Naive thymus-derived CD8-positive, alpha-beta T cell (primary cell): ENCODE measurements at places on chromosomes 13 and 19. TPM values are rescaled to one million over a fixed set of nuclear protein-coding genes. Genes with fewer than 3 reads are reported as not detected.

The CLIP3 gene
- total RNA-seq = 1.3 TPM

The SLC7A9 gene
- total RNA-seq = 0.93 TPM

The IL11 gene
- not detected for total RNA-seq

The FGF22 gene
- total RNA-seq = 2.6 TPM

The COX7A1 gene
- not detected for total RNA-seq

The ZNF614 gene
- 13.4 TPM for total RNA-seq

The FLT1 gene
- 1.3 TPM for total RNA-seq

The BRSK1 gene
- total RNA-seq = 2.9 TPM

The STAP2 gene
- 2.3 TPM for total RNA-seq

The NCR1 gene
- total RNA-seq = 1.5 TPM

The CAMSAP3 gene
- 2.2 TPM for total RNA-seq

The TMEM190 gene
- not detected for total RNA-seq

The KCTD4 gene
- not detected for total RNA-seq

The B3GNT8 gene
- total RNA-seq = 0.41 TPM

The METTL21C gene
- not detected for total RNA-seq

The DNAAF3 gene
- total RNA-seq = not detected

The TEX101 gene
- total RNA-seq = not detected

The MISP gene
- not detected for total RNA-seq

The KCNC3 gene
- total RNA-seq = 0.80 TPM

The KIR2DL4 gene
- total RNA-seq = not detected

The NCLN gene
- 63.0 TPM for total RNA-seq

The SCAMP4 gene
- 20.7 TPM for total RNA-seq

The CYP2F1 gene
- total RNA-seq = not detected

The ZNF442 gene
- total RNA-seq = 7.4 TPM

The LRP3 gene
- total RNA-seq = not detected

The ZNF525 gene
- 37.7 TPM for total RNA-seq

The HNRNPM gene
- 207 TPM for total RNA-seq

The FOSB gene
- total RNA-seq = 3.5 TPM

The SELENOV gene
- not detected for total RNA-seq

The ZNF441 gene
- total RNA-seq = 33.7 TPM

The NLRP7 gene
- not detected for total RNA-seq

The ZFP28 gene
- total RNA-seq = 11.7 TPM

The CCDC9 gene
- 53.0 TPM for total RNA-seq

The UBE2M gene
- total RNA-seq = 51.2 TPM

The KIR2DL3 gene
- total RNA-seq = not detected

The ANGPTL4 gene
- not detected for total RNA-seq

The TMEM161A gene
- 28.3 TPM for total RNA-seq

The LAIR1 gene
- total RNA-seq = 67.4 TPM

The ZNF419 gene
- 29.2 TPM for total RNA-seq

The ZNF57 gene
- 3.0 TPM for total RNA-seq

The FXYD1 gene
- not detected for total RNA-seq

The EPN1 gene
- total RNA-seq = 49.5 TPM

The GGN gene
- total RNA-seq = not detected

The KLHL1 gene
- not detected for total RNA-seq

The ZNF816 gene
- total RNA-seq = 20.0 TPM

The CNN1 gene
- total RNA-seq = not detected

The TLE2 gene
- total RNA-seq = 21.1 TPM

The PRMT1 gene
- total RNA-seq = 100 TPM

The SYNE4 gene
- total RNA-seq = 4.7 TPM

The LILRB5 gene
- total RNA-seq = 0.22 TPM

The FAM124A gene
- not detected for total RNA-seq
